ENCODE measurements at places on chromosomes 1 and 21.

DNA sequence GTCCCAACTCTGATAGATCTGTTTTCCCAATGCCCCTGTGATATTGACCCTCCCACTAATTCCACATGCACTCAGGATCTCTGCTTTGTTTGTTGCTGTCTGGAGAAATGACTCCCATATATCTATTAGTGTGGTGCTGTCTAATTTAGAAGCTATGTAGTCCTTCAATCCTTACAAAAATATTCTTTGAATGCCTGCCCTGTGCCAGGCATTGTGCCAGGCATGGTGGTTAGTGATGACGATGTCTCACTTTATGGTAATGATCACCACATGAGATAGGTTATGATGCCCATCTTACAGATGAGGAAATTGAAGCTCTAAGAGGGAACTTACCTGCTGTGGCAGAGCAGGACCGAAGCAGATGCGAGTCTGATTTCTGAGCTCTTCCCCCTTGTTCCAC is 12.9 kb downstream of the MYOG start:
- no peak for DNase-seq

DNA sequence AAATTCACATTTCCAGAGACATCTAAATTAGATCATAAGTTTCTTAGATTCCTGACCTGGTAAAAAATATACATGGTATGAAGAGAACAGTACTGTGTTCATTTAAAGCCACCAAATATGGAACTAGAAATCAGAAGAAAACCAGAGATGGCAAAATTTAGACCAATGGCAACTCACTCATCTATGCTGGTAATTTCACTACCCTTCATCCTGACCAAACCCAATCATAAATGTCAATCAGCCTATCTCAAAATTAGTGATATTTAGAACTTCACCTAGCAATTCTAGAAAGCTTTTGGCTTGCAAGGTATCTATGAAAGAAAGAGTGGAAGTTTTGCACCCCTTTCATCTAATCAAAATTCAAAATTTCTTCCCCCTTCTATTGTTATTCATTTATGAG is 107.7 kb downstream of the NIBAN1 start:
- no peak for DNase-seq

DNA sequence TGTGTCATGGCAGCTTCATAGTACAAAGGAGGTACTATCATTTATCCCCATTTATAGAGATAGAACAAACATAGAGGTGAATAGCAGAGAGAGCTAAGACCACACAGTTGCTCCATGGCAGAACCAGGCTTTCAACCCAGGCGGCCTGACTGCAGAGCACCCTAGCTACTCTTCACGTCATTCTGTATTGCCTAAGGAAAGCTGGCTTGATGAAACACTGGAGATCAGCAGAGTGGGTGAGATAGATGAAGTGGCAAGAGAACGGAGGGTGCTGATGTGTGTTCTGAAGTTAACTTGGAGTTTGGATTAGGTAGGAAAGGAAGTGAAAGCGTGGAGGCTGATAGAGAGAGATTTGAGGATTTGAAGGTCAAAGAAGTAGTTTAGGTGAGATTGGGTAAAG is 47.9 kb upstream of the RWDD3 start:
- DNase-seq = no peak

DNA sequence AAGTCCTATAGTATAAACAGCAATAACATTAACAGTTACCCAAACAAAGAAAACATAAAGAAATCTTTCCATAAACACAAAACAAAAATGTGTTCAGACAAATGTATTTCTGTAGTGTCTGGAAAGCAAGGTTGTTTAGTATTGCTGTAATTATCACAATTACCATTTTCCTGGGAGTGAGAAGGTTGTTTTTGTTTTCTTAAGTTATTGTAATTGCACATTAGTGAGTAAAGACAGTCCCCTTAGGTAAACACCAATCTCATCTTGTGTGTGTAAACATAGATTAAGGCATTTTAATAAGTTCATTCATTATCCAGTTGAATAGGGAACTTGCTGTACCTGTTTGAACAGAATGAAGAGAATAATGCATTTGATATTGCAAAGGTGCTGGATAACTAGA is 356.9 kb upstream of the ADGRL4 start:
- no peak for DNase-seq

GRCh38 chr1:78292361-78292760 is 198.4 kb upstream of the PTGFR start:
- no peak for DNase-seq

DNA sequence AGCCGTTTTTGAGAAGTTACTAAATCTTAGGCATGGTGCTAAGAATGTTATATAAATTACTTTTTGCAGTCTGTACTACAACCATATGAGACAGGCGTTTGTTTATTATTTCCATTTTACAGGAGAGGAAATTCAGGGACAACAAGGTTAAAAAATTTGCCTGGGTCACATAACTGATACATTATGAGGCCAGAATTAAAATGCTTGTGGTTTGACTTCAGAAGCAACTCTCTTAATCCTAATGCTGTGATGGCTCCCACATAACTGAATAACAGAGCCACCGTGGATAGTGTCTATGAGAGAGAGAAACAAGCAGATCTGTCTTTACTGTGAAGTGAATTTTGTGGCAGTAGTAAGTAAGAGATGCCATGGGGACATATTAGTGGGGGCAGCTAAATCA is 184.9 kb downstream of the NCAM2 start:
- DNase-seq = no peak

- peak; percentile 1 for DNase-seq
These were observed 63.5 kb upstream of the DMRTB1 start for GRCh38 chr1:53395671-53396215.

DNA sequence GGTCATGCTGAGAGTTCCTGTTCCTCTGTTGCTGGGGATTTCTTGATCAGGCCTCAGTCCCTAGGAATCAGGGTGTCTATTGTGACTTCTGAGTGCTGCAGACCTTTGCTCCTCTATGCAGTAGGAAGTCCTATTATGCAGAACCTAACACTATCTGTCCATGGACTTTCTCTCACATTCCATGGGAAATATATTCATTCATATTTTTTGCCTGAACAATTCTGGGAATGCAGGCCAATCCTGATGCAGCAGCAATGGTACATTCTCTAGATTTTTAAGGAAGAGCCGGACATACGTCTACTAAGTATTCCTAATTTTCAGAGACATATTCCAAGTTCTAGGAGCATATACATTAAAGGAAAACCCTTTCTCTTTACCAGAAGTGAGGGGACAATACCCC is 61.1 kb upstream of the C1orf87 start:
- no peak for DNase-seq

DNA sequence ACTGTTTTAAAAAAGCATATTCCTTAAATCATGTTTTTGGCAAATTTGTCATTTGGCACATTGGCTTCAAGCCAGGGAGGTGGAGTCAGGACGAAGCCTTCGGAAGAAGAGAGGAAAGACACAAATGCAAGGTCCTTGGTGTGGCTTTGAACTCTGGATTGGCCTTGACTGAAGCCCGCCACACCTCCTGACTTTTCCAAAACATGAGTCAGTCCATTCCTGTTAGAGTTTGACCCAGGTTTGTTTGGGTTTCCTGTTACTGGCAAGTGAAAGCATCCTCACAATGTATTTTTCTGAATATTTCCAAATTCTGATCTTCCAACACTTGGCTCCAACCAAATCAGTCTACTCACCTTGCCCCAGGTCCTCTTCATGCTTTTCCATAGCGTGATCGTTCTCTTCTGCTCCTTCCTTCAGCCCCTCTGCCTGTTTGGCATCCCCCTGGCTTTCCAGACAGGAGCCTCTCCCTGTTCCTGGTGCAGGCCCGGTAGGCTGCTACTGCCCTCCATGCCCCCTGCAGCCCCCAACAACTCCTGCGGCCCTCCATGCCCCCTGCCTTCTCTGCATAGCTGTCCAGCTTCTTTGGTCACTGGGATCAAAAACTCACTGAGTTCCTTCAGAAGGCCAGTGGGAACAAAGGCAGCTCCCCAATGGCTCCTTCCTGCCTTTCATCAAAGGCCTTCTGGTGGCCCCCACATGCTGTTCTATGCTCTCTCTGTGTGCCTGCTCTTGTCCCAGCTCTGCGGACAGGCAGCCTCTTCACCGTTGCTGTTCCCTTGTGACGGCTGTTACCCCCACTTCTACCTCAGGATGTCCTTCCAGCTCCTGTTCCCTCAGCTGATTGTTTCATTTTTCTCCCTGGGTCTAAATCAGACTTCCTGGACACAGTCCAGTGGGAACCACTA is 30.4 kb upstream of the SLC30A1 start:
- no peak for DNase-seq

DNA sequence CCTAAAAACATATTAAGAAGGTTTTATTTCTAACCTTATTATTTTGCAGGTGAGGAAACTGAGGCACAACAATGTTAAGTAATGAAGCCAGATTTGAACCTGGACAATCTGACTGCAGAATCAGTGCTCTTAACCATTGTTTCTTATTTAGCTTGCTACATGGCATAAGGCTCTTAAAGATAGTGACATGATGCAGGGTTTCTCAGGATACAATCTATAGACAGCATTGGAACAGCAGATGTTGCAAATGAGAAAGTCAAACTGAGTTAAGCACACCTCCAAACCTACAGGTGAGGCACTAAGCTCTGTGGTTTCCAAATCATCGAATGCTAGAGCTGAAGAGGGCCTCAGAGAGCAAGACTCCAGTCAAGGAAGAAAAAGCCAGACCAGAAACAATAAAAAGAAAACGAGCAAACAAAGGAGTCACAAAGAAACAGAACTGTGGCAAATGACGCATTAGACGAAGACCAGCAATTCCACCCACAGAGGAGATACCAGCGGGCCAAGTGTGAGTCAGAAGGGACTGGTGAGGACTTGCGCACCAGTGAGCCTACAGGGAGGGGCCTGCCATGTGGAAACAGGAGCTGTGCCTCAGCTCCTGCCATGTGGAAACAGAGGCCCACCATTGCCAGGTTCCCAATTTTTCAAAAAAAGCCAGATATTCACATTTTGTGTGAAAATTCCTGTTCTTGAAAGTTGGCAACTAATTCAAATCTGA is 14.4 kb downstream of the CD58 start:
- DNase-seq = peak; percentile 53

- no peak for DNase-seq
These were observed 7.2 kb upstream of the ADAMTS1 start for GRCh38 chr21:26852423-26852822.

DNA sequence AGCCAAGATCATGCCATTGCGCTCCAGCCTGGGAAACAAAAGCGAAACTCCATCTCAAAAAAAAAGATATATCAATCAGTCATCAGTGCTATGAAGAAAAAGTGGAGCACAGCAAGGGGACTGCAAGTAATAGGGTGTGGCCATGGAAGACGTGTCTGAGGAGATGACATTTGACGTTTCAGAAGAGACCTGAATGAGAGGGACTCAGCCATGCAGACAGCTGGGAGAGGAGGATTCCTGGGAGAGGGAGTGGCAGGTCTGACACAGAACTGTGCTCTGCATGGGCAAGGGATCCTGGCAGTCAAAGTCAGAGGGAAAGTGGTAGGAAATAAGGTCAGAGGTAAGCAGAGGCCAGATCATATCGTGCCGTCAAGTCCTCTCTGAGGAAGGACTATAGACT is 3.3 kb downstream of the LAX1 start:
- DNase-seq = no peak

GRCh38 chr1:76690766-76691165 is 176.5 kb upstream of the ST6GALNAC5 start:
- DNase-seq = no peak

GRCh38 chr1:160162931-160163330 is 11.5 kb downstream of the ATP1A4 start:
- DNase-seq = no peak

- no peak for DNase-seq
These were observed 22.1 kb upstream of the TBX15 start for GRCh38 chr1:119010201-119010600.

GRCh38 chr1:189662190-189662589 is 815.5 kb downstream of the BRINP3 start:
- DNase-seq = no peak

GRCh38 chr1:20070357-20070756 is 363 bp downstream of the PLA2G5 start:
- DNase-seq = no peak

DNA sequence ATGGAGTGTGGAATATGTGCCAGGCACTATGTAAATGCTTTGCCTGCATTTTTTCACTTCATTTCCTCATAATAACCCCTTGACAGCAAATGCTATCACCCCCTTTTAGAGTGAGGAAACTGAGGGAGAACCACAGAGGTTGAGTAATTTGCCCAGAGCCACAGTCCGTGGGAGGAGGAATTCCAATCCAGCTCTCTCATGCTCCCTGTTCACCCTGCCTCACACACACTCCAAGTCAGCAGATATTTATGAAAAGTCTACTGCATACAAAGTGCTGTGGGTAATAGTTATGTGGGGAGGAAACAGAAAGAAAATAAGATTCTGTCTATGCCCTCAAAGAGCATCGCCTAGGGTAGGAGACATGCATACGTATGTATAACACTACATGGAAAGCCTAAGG is 30.9 kb upstream of the RBM15 start:
- DNase-seq = no peak

DNA sequence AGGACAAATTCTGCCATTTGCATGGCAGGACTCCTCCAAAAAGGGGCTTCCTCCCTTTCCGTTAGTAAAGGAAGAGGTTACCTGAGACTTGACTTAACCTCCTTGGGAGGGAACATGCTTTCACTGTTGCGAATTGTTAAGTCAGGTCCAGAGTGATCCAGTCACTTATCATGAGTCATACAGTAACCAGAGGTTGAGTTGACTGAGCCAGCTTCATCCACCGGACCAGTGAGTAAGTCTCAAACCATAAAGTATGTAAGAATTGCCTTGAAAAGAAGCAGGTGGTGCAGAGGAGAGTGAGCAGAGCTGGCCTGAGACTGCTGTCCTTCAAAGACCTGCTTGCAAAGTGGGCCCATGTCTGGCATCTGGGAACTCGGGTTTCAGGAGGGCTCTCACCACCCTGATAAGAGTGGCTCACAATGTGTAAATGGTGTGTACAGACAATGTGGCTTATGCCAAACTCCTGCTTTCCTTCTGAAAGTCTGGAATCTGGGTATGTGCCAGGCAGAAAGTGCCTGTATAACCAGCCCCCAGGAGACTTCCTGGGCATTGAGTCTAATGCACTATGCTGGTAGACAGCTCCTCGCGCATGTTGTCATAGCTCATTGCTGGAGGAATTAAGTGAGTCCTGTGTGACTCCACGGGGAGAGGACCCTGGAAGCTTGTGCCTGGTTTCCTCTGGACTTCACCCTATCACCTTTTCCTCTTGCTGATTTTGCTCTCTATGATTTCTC is 84.3 kb upstream of the KLHDC7A start:
- DNase-seq = no peak

DNA sequence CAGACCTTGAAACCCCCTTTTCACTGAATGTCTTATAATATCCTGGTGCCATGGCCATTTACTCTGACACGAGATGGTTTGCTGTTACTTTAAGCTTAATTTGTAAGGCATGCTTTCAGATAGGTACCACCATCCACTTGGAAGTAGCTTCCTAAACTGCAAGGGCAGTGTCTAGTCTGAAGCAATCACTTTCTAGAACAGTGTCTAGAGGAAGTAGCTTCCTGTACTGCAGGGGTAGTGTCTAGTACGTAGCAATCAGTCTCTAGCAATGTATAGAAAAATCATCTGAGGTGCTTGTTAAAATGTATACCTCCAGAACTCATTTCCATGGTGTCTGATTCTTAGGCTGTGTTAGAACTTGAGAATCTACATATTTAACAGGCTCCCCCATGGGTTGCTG is 42.5 kb downstream of the ZBTB40 start:
- DNase-seq = no peak

GRCh38 chr1:84353695-84354094 is 44.6 kb upstream of the DNASE2B start:
- DNase-seq = no peak

Data from activated naive CD4-positive, alpha-beta T cell treated with anti-CD3 and anti-CD28 coated beads, Interleukin-2, amount 10 ng/mL, durations not matched to agents 7 days and 5 days (primary cell).